NCI-H1105 treated with DMSO at 0.1 percent for 48 hours (cell line): ENCODE measurements at places on chromosomes 3 and 15.

- DNase-seq = no peak
These were observed 273.1 kb downstream of the ULK4 start for GRCh38 chr3:41688595-41689380.

- DNase-seq = no peak
These were observed 114.2 kb upstream of the TJP1 start for GRCh38 chr15:29936353-29937049.

DNA sequence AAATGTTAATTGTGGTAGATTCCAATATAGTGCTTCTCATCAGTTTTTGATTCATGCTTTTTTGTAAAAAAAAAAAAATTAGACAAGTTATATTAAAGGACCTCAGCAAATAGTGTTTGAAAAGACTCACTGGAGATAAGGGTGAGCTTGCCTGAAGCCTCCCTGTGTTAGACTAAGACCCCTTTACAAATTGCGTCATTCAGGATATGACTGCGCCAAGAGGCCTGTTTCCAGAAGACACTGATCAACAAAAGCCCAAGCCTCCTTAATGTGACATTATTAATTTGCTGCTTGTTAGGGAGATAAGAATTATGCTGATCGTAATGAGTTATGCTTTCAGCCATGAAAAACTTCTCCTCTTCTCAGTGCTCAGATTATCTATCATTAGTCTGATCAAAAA lies 13.0 kb upstream of the DNAJC13 start:
- no peak for DNase-seq

DNA sequence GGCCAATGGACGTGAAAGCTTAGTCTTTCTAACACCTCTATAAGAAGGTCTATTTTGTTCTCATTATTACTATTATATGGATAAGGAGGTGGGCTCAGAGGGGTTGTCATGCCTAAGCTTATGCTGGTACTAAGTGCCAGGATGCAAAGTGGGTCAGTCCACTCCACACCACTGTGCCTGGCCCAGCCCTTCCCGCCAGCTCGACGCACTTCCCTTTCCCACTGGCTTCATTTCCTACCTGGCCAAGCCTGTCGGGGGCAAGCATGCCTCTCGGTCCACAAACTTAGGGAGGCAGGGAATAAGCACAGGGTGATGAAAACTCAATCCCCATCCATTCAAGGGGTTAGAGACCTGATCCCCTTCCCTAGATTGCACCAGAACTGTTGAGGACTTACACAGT lies 5.9 kb upstream of the SYNM start:
- DNase-seq = no peak

GRCh38 chr3:194395778-194396538 lies 3.1 kb downstream of the GP5 start:
- no peak for DNase-seq

- DNase-seq = no peak
These were observed 18.9 kb upstream of the GOLGB1 start for GRCh38 chr3:121768452-121768851.

- no peak for DNase-seq
These were observed 68.6 kb upstream of the ITGA11 start for GRCh38 chr15:68500363-68501258.

GRCh38 chr3:107650788-107651187 lies 128.0 kb downstream of the BBX start:
- DNase-seq = no peak

DNA sequence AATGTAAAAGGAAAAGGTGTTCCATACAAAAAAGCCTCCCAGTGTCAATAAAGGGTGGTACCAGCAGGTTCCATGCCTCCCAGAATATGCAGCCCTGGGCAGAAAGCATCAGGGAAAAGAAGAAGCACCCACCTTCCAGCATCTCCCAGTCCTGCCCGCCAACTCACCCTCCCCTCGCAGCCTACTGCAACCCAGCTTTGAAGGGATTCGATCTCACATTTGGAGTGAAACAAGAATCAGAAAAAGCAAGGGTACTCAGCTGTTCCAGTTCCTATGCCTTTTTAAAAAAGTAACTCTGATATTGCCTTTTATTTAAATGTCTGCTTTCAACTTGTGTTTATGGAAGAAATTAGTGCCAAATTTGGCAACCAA lies 166.9 kb downstream of the ADAMTS17 start:
- DNase-seq = no peak

DNA sequence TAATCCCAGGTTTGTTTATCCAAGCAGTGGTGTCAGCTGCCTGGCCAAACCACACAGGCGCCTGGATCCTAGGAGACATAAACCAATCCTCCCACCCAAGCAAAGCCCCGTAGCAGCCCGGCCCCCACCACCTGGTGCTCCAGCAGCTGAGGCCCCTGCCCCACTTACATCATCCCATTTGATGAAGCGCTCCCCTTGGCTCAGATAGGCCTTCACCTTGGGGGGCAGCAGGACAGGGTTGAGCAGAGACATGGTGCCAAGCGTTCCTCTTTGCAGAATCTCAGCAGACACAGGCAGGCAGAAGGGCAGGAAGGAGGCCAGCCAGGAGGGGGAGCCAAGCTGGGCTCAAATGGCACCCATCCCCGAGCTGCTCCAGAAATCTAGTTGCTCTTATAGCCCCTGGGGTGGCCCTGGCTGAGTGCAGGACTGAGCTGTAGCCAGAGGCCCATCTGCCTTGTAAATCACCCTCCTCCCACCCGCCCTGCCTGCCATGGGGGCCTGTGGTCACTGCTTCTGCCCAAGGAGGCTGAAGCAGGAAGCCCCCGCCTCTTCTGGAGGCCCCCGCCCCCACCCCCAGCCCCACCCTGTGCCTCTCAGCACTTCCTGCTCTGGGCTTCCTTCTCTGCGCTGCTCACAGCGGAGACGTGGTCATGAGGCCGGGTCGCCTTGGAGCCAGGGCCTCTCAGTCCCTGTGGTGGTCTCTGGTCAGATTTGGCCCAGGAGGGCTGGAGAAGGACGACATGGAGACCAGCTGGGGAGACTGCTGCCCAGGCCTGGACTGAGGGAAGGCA lies at the start of gene PLCB2:
Gene PLCB2 (minus strand): TSS at position 515 of the 791 bp plus-strand sequence. CDS start 263 bp downstream, at position 252.
- no peak for DNase-seq

DNA sequence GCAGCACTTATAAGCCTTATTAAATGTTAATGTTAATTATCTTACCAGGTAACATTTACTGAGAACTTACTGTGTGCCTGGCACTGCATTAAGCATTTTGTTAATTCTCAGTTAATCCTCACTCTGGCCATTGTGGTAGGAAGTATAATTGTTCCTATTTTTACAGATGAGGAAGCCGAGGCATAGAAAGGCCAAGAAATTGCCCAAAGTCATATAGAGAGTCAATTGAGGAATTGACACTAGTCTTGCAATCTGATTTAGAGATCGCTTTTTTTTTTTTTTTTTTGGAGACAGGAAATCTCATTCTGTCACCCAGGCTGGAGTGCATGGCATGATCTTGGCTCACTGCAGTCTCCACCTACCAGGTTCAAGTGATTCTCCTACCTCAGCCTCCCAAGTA lies 132.6 kb upstream of the PROK2 start:
- DNase-seq = no peak

DNA sequence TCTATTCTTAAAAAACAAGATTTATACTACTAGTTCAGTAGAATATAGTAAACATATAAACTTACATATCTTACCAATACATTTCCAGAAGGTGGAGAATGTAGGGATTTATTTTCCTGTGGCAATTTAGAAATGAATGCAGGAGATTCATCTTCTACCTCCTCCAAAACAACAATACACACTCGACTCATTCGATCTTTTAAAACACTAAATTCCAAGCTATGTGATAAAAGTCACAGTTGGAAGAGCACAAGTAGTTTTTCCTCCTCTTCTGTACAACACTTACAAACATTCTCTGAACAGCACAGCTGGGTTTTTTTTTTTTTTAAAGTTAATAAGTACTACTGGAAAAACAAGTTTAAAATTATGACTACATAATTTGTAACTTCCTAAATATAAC lies 1.4 kb downstream of the ANKRD28 start:
- DNase-seq = no peak

- DNase-seq = no peak
These were observed 31.2 kb downstream of the PLA1A start for GRCh38 chr3:119628816-119629445.

- DNase-seq = no peak
These were observed 34.4 kb downstream of the FAM240A start for GRCh38 chr3:46646700-46647099.

DNA sequence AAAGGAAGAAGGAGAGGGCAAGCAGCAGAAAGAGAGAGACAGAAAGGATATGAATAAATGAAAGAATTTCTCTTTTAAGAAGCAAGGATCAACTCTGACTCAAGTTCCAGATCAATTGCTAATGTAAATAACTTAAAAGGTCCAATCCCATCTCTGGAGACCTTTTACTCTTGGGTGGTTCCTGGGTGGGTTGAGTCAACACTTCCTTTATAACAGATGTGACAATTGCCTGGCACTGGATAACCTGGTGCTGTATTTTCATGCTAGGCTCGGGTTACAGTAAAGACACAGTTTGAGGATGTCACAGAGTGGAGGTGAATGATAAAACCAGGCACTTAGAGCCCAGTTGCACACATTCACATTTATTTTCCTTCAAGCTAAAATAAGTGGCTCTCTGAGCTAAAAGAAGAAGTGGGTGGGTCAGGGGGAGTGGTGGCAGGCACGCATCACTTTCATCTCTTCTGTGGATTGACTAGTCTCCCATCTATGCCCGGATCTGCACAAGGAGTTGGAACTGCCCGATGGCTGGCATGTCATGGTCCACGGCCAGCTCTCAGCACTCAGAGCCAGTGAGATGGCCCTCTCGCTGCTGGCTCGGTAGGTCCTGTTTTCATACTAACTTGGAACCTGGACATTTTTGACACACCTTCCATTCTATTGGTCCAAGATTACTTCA lies 465.8 kb downstream of the FOXP1 start:
- DNase-seq = no peak

DNA sequence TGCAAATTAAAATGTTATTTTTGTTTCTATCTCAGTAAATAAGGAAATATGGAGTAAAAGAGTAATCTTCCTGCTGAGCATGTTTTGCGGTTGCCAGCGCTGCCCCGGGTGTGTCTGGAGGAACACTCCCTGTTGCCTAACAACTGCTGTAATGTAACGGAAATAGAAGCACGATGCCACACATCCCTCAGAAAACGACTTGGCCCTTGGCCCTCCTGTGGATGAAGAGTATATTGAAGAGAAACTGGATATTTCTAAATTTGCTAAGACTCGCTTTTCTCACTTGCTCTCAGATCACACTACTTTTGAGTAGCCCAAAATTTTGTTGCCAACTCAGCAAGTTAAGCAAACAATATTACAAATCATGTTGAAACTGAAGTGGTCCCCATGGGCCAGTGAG lies 18.9 kb downstream of the CX3CR1 start:
- DNase-seq = no peak

DNA sequence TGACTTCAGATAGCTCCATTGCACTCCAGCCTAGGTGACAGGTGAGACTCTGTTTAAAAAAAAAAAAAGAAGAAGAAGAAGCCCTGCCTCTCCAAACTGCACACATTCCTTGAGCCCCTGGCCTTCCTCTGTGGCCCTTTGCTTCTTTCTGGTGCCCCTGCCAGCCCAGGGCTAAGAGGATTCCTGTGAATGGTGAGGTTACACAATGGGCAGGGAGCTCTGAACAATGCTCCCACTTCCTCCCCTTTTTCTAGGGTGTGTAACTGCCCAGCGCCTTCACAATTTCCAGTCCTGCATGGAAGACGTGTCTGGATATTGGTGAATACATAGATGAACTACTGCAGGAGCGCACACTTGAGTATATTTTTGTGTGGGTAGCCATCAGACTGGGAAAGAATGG lies 3.6 kb upstream of the AMOTL2 start:
- no peak for DNase-seq

GRCh38 chr3:29937185-29937584 lies 656.3 kb downstream of the RBMS3 start:
- no peak for DNase-seq

DNA sequence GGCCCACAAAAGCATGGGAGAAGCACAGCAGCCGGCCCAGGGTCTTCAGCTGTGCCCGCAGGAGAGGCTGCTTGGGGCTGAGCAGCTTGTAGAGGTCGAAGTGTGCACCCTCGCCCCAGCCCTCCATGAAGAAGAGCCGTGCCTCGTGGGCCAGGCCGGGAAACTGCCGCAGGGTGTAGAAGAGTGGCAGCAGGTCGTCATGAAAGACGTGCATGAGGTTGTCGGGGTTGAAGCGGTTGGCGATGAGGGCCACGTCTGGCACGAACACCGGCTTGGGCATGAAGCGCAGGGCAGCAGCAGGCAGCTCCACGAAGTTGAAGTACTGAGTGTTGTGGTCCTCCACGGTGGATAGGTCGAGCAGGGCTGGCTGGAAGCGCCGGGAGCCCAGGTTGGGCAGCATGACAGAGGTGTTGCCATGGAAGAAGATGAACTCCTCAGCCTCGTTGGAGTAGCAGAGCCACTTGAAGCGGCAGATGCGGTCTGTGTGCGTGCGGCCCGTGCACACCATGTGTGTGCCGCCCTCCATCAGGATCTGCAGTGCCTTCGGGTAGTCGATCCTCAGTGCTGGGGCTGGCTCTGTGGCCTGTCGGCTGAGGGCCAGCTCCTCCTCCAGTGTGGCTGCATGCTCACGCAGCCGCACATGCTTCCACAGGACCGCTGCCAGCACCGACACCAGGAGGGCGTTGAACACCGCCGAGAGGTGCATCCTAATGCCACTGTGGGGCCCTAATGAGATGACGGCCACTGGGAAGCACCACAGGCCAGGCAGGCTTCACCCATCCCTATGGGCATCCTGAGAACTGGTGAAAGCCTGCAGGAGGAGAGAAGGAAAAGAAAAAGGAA lies 24.9 kb downstream of the POMGNT2 start:
- no peak for DNase-seq

DNA sequence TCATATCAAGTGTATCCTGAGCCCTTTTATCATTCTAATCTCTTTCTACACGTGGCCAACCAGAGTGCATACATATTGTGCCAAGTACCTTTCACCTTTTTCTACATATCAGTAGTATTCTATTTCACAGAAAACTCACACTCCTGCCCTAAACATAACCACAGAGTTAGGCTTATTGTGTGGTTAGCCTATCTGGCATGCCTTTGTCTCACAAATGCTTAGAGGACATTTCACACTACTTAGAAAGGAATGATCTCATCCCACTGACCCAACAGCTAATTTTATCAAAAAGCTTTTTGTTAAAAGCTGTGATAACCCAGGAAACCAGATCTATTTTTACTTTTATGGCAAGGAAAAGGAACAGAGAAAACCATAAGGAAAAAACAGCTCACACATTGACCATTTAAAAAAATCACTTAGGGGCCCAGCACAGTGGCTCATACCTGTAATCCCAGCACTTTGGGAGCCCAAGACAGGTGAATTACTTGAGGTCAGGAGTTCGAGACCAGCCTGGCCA lies 17.8 kb upstream of the MAP4 start:
- no peak for DNase-seq

GRCh38 chr3:56704706-56705105 lies 21.6 kb upstream of the TASOR start:
- no peak for DNase-seq

DNA sequence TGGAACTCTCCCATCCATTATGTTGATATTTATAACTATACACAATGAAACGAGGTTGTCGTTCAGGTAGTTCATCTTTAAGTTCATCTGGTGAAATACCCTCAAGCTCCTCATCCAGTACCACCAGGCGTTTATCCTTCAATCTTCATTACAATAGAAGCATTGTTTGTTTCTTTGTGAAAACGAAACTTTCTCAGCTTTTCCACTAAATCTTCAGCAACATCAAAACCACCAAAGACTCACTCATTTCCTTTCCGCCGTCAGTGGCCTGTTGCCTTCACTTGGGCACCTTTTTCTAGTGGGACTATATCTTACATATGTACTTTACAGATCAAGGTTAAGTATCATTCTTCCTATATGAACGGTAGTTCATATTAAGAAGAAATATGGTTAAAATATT lies 44.1 kb upstream of the TFG start:
- no peak for DNase-seq
